GM23248 (cell line): ENCODE measurements at places on chromosomes 2 and 18.
A peak's percentile ranks its signal among the peaks of the same experiment; 100 is the strongest.

DNA sequence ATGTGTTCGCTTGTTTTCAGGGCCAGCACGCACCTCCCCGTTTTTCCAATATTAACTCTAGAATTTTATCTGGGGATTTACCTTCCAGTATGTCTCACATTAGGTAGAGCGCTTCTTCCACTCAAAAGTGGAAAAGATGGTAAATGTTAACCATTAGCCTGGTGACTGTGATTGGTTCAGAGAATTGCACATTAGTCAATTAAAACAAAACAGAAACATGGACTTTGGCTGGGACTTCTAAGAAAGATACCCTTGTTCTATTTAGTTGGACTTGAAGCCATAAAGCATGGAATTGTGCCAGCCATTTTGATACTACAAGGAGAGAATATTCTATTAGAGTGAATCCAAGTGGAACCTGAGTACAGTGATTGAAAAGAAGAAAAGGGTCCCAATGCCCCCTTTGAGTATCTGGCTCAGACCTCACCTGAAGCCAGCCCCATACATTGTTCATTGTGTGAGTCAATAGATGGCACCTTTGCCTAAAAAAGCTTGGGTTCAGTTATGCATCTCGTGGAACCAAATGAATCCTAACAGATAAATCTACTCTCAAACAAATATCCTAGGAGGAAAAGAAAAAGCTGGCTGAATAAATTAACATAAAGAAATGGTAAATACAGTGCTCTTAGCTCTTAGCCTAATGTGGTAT lies 354.3 kb downstream of the IRS1 start:
- DNase-seq: no peak

DNA sequence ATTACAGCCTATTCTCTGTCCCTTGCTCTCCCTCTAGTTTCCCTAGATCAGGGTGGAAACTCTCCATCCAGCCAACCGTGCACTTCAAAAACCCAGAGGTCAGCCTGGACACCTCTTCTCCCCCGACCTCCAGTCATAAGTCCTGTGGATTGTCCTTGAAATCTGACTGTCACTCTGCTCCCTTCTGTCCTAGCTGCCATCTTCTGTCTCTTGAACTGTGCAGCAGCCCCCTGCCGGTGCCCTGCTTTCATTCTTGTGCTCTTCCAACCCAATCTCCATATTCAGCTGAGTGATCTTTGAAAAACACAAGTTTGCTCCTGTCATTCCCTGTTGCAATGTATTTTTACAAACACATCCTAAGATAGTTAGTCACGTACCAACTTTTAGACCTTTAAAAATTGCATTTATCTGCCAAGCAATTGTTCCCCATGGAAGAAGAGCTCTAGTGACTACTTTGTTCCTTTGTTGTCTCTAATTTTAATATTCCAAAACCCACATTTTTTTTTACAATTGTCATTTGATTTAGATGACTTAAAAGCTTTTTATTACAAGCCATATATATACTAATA lies 254.3 kb downstream of the CAMKMT start:
- peak; percentile 22 for DNase-seq

- DNase-seq: peak; percentile 78
Measured at GRCh38 chr2:224948859-224949258, 93.4 kb downstream of the DOCK10 start.

DNA sequence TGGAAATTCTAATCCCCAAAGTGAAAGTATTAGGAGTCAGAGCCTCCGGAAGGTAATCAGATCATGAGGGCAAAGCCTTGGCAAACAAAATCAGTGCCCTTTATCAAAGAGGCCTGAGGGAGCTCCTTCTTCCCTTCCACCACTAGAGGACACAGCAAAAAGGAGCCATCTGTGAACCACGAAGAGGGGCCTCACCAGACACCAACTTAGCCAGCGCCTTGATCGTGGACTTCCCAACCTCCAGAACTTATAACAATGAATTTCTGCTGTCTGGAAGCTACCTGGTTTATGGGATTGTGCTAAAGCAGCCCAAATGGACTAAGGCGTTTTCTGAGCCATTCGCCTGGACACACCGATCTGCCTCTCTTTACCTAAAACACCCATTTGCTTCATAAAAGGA lies 133.1 kb downstream of the EIPR1 start:
- no peak for DNase-seq

GRCh38 chr2:192183296-192183695 lies 11.4 kb downstream of the TMEFF2 start:
- DNase-seq: no peak

- no peak for DNase-seq
Measured at GRCh38 chr18:77478646-77479442, 229.2 kb downstream of the GALR1 start.

- DNase-seq: peak; percentile 68
Measured at GRCh38 chr18:40485318-40485717, 1469.7 kb upstream of the PIK3C3 start.

- DNase-seq: no peak
Measured at GRCh38 chr18:9135081-9135911, 1.3 kb upstream of the ANKRD12 start.

DNA sequence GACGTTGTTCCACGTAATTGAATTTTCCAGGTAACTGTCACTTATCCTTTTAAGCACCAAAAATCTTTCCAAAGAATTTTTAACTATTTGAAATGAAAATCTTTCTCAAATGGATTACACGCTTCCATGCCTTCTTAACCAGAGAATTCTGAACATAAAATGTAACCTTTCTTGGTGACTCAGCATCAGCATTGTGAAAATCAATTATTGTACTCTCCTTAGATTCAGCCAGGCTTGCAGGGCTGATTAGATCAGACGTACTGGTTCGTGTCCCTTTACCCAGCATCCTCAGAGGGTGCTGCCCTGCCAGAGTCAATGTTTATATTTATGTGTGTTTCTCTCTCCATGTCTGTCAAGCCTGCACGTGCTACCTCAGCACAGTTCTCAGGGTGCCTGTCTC lies 623.9 kb downstream of the CNTNAP5 start:
- DNase-seq: no peak

DNA sequence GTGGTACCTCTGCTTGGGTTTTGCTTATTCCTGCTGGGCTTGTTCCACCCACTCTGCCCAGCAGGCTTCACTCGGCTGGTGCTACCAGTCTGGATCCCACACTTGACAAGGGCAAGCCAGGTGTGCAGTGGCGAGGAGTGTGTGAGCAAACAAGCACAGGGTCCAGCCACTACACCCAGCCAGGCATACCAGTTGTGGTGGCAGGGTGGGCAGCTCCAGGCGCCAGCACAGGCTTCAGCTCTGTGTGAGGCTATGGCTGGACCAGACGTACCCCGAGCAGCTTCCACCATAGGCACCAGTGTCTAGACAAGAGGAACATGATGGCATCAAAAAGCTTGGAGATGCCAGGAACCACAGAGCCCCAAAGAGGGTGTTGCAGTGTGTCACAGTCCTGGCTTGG lies 93.1 kb upstream of the GALNT5 start:
- DNase-seq: no peak
